ENCODE measurements at places on chromosomes 4 and X. TPM values are rescaled to one million over a fixed set of nuclear protein-coding genes. Genes with fewer than 3 reads are reported as not detected.

- no peak for DNase-seq
Observed at GRCh38 chrX:149467920-149468319, 37.2 kb downstream of the IDS start.

- DNase-seq, result no peak
Observed at GRCh38 chr4:5971078-5971450, 47.2 kb downstream of the C4orf50 start.

- DNase-seq, result no peak
Observed at GRCh38 chrX:13700380-13700779, 11.5 kb downstream of the RAB9A start.

DNA sequence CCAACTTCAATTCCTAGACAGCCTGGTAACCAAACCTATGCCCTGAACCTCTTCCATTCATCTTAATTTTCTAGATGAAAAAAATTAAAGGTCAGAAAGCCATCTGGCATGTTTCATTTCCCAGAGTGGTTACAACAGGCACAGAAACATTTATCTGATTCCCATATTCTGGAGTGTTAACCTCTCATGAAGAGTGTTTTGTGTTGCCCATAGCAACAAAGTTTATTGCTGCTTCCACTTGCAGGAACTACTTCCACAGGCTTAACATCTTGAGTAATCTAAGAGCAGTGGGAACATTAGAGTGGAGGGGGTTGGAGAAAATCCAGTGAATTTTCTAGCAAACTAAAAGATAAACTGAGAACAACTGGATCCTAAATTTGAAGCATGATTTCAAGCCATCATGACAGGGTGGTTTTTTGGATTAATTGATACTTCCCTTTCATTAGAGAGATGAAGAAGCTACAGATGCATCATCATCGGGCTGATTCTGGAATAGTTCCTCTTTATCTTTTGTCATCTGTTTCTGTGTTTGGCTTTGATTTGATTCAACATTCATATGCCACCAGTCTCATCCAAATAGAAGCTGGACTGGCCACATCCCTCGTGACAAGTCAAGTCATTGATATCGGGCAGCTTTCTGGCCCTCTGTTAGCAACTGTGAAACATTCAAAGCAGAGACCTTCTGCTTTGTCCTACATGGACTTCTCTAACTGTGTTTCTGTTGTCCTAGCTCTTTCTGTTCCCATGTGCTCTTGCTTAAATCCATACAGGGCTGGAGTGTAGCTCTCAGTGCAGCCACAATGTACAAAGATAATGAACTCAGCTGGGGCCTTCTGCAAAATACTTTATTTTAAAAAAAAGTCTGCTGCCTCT lies 167.3 kb downstream of the MID1IP1 start:
- DNase-seq, result no peak

- DNase-seq, result no peak
Observed at GRCh38 chr4:145589916-145590702, 29.1 kb upstream of the MMAA start.

GRCh38 chr4:777520-778262 lies 48.2 kb downstream of the CPLX1 start:
- DNase-seq, result no peak

VSIG1 gene
- 0.75 TPM for total RNA-seq

GATA1 gene
- not detected for total RNA-seq

FREM3 gene
- total RNA-seq, result not detected

IL2RG gene
- total RNA-seq, result 278 TPM

NDNF gene
- total RNA-seq, result 0.16 TPM

USP17L19 gene
- total RNA-seq, result not detected

NSDHL gene
- 20.0 TPM for total RNA-seq

LINC00632 gene
- 0.62 TPM for total RNA-seq

Data from activated CD4-positive, alpha-beta T cell treated with anti-CD3 and anti-CD28 coated beads for 36 hours (primary cell).